ENCODE measurements at places on chromosomes 6 and 20.

DNA sequence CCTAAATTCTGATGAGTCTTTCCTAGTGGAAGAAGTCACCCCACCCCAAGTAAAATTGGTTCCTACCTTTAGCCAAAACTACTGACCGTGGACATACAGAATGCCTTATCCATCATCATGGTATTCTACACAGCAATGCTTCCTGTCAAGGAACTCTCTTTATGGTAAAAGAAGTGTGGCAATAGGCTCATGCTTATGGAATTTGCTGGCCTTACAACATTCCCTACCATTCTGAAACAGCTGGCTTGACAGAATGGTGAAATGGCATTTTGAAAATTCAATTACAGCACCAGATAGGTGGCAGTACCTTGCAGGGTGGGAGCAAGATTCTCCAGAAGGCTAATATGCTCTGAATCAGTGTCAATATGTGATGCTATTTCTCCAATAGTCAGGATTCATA, 41.8 kb upstream of the BACH2 start:
- no peak for DNase-seq

GRCh38 chr6:47379328-47379727, 69.6 kb upstream of the TNFRSF21 start:
- DNase-seq = no peak

DNA sequence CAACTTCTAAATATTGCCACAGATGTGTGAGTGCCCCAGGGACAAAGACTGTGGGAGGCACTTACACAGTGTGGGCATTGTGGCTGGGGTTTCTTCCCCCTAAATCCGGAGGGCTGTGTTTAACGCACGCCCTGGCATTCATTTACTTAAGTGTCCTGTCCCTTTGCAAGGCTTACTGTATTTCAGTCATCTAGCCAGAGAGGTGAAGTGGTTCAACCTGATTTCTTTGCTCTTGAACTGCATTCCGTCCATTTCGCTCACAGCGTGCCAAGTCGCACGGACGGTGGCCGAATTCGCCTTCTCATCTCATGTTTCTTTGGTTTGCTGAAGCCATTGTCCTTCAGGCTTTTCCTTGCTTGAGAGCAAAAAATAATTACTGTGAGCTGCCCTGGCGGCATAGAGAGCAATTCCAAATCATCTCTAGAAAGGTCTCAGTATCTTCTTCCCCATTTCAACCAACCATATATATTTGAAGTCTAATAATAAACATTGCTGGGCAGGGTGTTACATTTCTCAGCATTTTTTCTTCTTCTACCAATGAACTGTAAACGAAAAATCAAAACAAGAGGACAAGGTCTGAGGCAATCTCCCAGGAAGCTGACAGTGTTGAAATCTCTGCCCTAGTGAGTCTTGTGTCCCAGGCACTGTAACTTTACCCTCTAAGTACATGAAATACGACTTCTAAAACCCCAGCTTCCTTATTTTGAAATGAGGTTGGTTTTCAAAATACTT, 16.9 kb downstream of the SYTL3 start:
- no peak for DNase-seq

GRCh38 chr20:3551681-3552434, 81.0 kb downstream of the ATRN start:
- DNase-seq = no peak

DNA sequence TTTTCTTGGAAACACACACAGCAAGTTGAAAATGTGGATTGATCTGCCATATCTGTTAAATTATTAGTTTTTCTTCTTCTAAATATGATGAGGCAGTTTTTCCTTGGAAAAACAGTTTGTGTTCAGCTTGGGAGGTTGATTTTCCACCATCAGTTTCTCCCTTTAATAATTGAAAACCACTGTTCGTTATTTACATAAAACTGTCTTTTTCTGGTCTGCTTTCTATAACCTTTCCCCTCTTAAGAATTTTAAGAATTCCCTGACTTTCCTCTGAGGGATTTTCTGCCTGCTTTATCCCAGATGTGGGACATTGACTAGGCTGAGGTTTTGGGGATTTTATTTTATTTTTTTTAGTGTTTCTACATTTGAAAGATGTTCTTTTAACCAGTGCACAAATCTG, 27.2 kb downstream of the DSE start:
- DNase-seq = no peak

DNA sequence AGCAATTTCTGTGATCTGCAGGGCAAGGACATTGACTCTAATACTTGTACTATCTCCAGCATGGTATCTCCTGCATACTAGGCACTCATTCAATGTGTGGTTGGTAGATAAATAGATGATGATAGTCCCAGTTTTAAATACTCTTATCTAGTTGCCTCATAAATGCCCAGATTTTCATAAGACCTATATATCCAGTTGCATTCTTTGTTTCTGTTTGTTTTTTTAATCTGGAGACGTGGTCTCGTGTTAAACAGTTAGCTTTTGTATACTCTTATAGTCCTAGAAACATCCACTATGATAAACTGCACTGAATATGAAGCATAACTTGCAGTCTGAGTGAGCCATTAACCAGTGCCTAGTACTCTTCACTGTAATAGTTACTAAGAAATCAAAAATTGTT, 35.5 kb upstream of the SUMO4 start:
- no peak for DNase-seq

GRCh38 chr6:130666786-130667185, 160.4 kb upstream of the SMLR1 start:
- no peak for DNase-seq

- no peak for DNase-seq
Observed at GRCh38 chr20:19756761-19757486, 1.1 kb upstream of the RIN2 start.

DNA sequence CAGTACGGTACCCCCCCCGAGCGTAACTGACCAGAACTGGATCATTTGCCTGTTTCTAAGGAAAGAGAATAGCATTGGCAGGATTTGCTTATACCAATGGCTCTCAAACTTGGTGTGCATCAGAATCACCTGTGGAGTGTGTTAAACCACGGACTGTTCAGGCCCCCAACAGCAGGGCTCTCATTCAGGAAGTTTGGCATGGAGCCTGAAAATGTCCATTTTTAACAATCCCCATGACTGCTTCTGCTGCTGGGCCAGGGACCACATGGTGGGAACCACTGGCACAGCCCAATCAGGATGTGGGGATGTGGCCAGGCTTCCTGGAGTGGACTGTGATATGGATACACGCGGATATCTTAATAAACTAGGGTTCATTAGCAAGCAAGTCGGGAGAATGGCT, 53.9 kb downstream of the GTF2H5 start:
- DNase-seq = no peak

DNA sequence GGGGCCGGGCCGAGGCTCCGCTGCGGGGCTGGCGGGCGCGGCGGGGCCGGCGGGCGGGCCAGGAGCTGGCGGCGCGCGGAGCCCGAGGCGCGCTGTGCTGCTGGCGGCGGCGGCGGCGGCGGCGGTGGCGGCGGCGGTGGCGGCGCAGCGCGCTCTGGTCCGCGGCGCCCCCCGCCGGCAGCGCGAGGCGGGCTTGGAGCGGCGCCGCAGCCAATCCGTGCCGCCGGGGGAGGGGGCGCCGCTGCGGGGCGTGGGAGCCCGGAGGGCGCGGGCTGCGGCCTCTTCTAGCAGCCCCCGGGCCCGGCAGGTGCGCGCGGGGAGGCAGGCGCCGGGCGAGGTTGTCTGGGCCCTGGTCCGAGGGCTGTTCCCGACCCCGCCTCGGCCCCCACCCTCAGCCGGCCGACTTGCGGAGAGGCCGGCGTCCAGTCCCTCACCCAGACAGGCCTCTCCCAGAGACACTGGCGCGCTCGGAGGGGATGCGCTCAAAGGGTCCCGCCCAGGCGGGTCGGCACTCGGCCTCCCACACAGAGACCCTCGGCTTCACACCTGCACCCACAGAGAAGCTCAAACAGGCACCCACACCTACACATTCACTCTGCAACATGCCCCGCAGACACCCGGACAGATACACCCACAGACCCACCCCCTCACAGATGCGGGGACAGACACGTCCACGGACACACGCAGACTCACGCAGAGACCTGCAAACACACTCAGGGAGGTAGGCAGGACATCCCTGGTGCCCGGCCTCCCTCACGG, at the start of gene RIMS4:
Gene RIMS4 (minus strand): TSS at position 156 of the 759 bp plus-strand sequence. CDS start 275 bp downstream, outside the sequence.
- DNase-seq = peak; percentile 58

- DNase-seq = no peak
Observed at GRCh38 chr20:2460752-2461424, 9.7 kb downstream of the SNRPB start.

DNA sequence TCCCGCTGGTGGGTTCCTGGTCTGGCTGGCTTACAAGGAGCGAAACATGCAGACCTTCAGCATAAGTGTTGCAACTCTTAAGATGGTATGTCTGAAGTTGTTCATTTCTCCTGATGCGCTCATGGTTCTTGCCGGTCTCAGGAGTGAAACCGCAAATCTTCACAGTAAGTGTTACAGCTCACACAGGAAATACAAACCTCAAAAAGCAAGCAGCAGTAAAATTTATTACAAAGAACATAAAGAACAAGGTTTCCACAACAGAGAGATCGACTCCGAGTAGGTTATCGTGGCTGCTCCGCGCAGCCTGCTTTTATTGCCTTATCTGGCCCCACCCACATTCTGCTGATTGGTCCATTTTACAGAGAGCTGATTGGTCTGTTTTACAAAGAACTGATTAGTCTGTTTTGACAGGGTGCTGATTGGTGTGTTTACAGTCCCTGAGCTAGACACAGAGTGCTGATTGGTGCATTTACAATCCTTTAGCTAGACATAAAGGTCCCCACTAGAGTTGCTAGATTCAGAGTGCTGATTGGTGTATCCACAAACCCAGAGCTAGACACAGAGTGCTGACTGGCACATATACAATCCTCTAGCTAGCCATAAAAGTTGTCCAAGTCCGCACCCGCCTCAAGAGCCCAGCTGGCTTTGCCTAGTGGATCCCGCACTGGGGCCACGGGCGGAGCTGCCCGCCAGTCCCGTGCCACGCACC, 39.2 kb downstream of the TRIM27 start:
- no peak for DNase-seq
